ENCODE measurements at places on chromosomes 11 and 22.

GRCh38 chr11:34263441-34264091 lies 94.2 kb downstream of the ABTB2 start:
- DNase-seq: no peak

DNA sequence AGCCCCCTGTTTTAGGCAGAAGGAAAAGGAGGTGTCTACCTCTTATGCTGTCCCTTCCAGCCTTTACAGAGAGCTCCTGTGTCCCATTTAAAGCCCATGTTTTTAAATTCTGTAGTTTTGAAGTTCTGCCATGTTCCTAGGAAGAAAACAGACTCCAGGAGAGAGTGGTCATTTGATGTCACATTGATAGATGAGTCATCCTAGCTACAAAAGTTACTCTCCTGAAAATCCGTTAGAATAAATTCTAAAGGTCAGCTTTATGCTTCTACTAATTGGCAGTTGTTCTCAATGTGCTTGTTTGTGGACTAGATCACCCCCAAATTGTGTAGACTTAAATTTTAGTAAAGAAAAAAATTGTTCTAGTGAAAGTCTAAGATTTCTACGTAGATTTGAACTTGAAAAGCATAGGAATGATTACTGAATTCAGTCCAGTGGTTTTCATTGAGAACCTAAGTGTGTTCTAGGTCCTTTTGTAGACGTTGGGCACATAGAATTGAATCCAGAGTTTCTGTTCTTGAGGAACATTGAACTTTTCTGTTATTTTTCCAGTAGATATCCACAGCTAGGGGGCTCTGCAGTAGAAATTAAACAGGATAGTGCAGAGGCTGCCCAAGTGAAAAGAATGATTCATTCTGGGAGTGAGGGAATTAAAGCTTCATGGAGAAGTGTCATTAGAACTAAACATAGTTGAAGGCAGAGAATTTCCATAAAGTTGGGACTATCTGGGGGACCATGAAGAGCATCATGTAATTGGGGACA lies 140.6 kb upstream of the RASSF10 start:
- no peak for DNase-seq

- DNase-seq: peak; percentile 2
These were observed 1707.6 kb upstream of the RAG2 start for GRCh38 chr11:38305682-38306081.

- no peak for DNase-seq
These were observed 4.4 kb upstream of the RFPL3 start for GRCh38 chr22:32353292-32353691.

GRCh38 chr11:12188548-12189317 lies 78.3 kb downstream of the MICAL2 start:
- DNase-seq: no peak

- no peak for DNase-seq
These were observed 26.5 kb downstream of the MUC6 start for GRCh38 chr11:1009991-1010390.

GRCh38 chr22:46481386-46481785 lies 56.0 kb downstream of the CELSR1 start:
- no peak for DNase-seq

GRCh38 chr11:10762185-10762584 lies 11.1 kb downstream of the CTR9 start:
- DNase-seq: no peak

GRCh38 chr11:130865774-130866114 lies 50.5 kb downstream of the SNX19 start:
- no peak for DNase-seq

DNA sequence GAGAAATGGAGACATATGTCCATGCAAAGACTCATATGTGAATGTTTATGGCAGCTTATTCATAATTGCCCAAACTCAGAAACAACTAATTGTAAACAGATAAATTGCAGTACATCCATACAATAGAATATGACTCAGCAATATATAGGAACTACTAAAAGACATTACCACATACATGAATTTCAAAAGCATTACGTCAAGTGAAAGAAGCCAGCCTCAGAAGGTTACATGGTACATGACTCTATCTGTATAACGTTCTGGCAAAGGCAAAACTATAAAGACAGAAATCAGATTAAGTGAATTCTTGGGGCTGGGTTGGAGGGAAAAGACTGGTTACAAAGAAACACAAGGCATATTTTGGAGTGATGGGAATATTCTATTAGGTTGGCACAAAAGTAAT lies 7.2 kb downstream of the KCTD21 start:
- no peak for DNase-seq

DNA sequence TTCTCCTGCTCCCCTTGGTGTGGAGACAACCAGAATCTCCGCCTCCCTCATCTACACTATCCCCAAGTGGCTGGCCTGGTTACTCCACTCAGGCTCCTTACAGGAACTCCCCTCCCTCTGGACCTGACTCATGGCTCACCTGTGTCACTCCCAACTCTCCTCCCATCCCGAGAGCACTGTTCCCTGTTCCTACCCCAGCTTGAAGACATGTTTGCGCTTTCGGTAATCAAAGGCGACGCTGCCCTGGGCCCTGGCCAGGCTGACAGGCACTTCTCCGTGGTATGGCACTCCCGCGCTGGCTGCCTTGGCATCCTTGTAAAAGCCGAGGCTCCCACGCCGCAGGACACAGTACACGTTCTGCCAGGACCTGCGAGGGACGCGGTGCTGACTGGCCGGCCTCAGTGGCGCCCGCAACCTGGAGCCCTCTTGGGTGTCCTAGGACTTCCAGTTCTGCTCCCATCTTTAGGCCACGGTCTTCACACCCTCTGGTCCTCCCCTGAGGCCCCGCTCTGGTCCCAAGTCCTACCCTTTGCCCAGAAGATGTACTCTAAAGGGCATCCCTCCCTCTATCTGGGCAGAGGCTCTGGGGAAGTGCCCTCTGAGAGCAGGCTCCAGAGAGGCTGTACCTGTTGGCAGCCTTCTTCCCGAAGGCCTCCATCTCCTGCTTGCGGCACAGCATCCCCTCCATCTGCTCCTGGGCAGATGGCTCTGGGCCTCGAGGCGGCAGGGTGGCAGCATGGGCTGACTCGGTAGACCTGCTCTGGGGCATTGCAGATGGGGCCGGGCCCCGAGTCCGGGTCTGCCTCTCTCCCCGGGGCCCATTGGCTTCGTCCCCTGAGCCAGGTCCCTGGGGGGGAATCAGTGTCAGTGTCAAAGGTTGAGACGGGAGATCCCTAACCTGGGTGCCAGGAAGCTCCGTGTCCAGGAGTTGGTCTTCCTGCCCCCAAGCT lies 9.4 kb upstream of the RBM4B start:
- no peak for DNase-seq

- DNase-seq: no peak
These were observed 627 bp downstream of the JRKL start for GRCh38 chr11:96390488-96390792.

GRCh38 chr22:28448625-28449024 lies 231.0 kb downstream of the TTC28 start:
- DNase-seq: no peak

DNA sequence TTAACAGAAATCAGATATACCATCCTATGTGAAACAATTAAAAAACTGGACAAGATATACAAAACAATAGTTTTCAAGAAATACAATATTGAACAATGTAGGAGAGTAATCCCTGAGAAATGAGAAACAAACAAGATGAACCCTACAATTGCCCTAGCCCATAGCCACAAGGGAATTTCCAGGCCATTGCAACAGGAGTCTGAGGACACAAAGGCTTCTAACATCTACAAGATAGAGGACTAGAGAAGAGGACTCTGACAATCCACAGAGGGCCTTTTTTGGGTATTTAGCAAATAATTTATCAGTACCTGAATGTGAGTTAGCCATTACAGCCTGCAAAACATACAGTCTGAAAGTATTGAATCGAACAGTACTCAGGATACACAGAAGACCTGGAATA lies 251.7 kb downstream of the GRM5 start:
- no peak for DNase-seq

GRCh38 chr11:127059286-127059685 lies 58.7 kb upstream of the KIRREL3 start:
- DNase-seq: no peak

- no peak for DNase-seq
These were observed 2.1 kb upstream of the NADSYN1 start for GRCh38 chr11:71450939-71451338.

DNA sequence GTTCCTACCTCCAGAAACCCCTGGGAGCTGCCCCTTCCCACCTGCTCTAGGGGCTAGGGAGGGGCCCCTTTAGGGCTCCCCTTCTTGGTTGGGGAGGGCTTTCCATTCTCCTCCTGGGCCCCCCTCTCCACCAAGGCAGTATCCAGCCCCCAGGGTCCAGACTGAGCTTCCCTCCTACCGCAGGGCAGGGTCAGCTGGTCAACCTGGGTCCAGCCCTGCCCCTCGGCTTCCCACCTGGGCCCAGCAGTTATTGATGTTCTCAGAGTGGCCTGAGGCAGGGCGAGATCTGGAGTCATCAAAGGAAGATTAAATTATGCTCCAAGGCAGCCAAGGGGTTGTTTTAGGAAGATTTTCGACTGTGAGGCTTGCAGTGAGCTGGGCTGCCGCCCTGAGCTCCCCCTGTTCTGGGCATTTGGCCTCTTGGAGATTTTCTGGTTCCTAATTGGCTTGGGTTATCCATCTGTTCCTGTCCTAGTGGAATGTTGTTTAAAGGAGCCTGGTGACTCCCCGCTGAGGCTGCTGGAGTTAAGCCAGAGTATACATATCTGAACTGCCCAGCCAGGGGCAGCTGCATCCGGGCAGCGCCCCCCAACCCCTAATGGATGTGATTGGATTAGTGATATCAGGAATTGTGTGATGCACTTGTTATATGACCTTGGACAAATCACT lies 1.8 kb upstream of the SLC22A8 start:
- DNase-seq: no peak

GRCh38 chr11:65625628-65626342 lies 10.2 kb downstream of the PCNX3 start:
- DNase-seq: no peak

DNA sequence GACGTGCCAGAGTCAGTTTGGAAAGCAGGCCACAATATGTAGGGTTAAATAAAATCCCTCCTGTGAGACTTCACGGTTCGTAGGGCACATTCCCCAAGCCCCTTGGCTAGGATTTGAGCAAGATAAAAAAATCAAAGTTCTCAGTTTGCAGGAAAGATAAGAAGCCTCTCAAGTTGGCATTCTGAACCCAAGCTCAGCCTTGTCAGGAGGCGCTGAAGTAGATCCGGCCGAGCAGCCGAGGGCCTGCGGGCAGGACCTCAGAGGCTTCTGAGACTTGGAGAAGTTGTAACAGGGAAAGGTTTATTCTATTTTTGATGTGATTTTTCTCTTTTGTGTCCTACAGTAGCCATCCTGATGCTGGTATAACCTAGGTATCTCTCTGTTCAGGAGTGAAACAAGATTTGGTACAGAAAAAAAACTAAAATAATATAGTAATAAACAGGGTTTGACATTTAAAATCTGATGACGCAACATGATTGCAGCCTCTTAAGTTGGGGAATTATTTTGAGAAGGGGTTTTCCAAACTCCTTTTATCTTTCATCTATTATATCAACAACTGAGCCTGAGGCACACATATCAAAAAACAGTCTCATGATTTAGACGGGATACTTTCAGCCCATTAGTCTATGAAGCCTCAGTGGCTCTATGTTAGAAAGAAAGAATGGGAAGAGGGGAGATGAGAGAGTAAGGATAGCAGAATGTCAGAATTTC lies 10.1 kb downstream of the PATE2 start:
- DNase-seq: no peak

GRCh38 chr22:31613286-31613903 lies 48.6 kb downstream of the PISD start:
- no peak for DNase-seq

DNA sequence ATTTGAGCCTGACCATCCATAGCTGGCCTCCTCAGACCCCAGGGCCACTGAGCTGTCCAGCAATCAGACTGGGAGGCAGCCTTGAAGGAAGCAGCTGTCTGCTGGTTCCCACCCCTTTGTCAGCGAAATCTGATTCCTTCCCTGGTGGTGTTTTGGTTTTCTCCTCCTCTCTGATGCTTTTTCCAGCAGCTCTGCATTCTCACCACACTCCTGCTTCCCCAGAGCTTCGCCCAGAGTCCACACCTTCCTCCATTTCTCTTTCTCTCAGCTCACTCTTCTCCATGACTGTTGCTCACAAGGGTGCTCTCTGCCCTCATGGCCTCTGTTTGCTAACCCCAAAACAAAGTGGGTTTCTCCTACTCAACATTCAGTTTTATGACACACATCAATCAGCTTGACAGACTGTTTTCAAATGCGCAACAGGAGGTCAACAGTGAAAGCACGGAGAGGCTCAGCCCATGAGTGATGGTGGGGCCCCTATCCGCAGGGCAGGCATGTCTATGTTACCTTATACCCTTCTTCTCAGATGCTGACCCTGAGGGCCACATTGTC lies 130.6 kb upstream of the MTNR1B start:
- DNase-seq: peak; percentile 48

DNA sequence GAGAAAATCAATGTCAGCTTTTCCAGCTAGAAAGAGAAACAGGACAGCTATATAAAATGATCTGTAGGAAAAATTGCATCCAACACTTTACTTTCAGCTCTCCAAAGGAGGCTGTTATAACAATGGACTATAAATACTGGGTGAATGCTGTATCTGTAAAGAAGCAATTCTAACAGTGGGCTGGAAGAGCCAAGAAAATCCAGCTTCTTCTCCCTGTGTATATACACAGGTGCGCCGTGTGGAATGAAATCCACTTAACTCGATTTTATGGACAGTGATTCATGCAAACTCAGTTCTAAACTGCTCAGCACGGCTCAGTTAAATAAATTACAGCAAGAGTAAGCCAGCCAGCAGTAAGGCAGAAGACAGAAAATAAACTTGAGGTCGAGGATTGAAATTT lies 32.5 kb upstream of the LMO2 start:
- DNase-seq: no peak

DNA sequence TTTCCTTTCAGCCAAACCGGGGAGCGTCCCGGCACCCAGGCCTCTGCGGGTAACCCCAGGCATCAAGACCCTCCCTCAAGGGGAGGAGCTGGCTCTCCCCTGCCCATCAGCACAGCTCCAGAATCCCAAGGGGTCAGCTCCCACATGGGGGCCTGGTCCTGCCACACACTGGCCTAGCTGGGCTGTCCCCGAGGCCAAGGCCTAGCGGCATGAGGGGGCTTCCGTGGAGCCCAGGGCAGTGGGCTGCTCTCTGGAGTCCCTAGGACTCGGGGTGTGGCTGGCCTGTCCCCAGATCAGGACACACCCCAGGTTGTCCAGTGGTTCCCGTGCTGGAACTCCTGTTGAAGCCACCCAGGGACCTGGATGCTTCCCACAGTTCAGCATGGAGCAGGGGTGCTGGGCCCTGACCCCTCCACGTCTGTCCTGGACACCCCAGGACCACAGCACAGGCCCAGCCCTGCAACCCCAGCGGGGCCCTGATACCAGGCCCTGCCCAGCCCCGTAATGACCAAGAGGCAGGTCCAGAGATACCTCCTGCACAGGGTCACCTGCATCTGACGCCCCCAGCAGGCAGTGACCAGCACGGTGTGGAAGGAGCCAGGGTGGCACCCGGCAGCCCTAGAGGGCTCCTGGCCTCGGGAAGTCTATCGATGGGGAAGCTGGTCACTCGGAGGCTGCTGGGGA lies 5.5 kb downstream of the HRAS start:
- no peak for DNase-seq

DNA sequence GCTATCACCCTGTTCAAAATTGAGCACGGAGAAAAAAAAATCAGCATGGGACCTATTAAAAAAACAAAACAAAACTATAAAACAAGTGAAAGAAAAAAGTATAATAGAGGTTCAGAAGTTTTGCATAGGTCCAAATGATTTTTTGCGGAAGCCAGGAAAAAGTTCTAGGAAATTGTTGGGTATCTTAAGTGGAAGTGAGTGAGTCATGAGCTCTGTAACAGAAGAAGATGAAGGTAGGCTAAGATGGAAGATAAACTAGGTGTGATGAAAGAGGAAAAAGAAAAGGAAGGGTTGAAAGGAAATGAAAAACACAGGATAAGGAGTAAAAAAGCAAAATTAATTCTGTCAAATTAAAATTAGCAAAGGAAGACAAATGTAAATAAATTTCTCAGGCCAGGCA lies 27.8 kb downstream of the SDHD start:
- no peak for DNase-seq

All from right kidney (tissue), 9 donors.